CD4-positive, alpha-beta T cell treated with Interleukin-2 at 100 ng/mL for 4 hours (primary cell): ENCODE measurements at places on chromosomes 13 and 19.

- no peak for DNase-seq
Measured at GRCh38 chr19:48454150-48454730, 1.1 kb upstream of the KCNJ14 start.

DNA sequence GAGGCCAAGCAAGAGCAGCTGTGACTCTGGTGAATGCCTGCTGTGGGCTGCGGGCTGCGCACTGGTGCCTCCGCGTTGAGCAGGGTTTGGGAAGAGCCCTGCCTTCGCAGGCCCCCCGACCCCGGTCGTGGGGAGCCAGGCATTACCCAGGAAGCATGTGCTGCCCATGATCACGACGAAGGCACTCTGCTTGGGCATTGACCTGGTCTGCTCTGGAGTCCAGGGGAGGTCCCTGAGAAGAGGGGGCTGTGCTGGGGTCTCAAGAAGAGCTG, 19.2 kb downstream of the RANBP3 start:
- no peak for DNase-seq

DNA sequence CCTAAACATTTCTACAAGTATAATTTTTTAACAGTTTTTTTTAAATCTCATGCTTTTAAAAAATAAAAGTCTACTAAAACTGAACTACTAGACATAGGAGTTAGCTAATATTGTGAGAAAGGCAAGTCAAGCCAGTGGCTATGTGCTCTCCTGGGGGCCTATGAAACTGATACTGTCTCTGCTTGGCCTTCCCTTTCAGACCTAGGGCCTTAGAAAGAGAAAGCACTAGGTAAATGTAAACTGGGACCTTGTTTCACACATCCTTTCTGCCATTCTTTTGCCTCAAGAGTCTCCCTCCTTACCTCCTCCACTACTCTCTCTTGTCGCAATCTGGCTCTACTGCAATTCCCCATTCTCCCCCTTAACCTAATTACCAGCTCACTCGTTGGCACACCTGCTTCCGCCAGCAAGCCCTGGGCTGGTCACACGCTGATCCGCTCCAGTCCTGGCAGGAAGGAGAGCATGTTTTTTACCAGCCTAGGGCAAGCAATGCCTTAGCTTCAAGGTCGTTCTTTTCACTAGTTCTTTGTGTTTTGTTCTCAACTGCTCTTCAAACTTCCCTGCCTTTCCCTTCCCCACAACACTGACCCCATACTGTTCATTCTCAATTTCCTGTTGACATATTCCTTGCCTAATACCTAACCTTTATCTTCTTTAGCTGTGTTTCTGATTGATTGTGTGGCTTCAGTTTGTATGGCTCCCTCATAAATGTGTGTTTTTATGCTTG, 23.1 kb downstream of the TBC1D4 start:
- DNase-seq = no peak

DNA sequence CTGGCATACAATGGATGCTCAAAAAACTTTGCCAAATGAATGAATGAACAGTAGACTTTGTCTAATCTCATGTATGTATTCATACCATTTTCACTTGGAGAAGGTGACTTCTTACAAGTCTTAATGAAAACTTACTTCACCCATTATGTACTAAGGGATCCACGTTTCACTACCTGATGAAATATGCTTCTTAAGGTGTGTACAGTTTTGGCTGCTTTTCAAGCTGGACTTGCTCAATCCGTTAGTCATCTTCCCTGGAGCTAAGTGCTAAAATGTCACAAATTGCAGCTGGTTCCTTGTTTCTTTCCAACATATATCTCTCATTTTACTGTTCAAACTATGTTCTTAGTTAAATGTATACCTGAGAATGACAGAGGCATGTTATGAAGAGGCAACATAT, 4.2 kb upstream of the CCNA1 start:
- DNase-seq = no peak

DNA sequence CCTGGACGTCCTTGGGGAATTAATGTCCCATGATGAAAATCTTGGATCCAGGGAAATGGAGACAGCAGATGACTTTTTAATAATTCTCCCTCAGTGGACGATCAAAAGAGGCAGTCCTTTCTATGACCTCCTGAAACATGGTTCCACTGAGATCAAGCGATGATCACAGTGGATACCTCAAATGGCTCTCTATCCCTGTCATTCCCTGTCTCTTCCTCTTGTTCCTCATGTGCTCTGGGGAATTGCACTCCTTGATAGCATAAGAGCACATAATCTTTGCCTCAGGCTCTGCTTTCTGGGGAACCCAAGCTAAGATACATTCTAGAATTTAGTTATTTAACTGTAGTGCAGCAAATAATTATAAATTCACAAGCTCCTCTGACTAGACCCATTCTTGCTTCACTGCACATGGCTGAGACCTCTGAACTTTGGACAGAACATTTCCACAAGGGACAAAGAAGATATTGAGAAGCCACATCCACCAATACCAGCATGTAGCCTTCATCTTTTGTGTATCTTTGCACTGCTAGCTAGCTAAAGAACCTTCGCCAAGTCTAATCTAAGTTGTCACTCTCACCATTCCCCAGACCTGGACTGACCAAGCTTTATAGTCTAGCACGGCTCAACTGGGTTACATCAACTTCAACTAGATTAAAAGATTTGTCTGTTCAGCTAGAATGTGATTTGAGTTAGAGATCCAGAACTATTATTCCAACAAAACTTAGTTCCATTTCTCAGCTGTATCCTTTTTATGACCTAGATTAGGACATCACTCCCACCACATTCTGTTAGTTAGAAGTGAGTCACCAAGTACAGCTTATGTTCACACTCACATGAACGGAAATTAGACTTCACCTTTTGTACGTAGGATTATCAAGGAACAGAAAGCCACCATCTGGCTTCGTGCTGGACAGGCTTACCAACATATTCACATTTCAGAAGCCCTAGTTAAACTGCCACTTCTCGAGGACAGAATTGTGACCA, 142.7 kb downstream of the SUCLA2 start:
- DNase-seq = no peak

DNA sequence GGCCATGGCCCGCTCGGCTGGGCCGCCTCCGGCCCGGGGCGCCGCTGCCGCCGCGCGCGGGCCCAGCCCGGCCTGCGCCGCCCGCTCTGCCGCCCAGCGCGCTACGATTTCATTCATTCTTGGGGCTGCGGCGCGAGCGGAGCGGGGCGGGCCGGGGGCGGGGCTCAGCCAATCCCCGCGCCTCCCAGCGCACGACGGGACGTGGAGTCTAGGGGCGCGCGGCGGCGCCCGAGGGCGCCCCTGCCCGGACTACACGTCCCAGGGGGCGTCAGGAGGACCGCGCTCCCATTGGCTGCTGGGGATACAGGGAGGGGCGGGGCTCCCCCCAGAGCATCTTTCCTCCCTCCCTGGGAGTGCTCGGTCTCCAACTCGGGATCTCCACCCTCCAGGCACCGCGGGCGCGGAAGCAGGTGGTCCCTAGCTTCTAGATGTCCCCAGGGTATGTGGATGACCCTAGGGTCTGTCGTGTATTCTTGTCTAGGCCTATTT, 5.6 kb upstream of the DPF1 start:
- peak; percentile 56 for DNase-seq

DNA sequence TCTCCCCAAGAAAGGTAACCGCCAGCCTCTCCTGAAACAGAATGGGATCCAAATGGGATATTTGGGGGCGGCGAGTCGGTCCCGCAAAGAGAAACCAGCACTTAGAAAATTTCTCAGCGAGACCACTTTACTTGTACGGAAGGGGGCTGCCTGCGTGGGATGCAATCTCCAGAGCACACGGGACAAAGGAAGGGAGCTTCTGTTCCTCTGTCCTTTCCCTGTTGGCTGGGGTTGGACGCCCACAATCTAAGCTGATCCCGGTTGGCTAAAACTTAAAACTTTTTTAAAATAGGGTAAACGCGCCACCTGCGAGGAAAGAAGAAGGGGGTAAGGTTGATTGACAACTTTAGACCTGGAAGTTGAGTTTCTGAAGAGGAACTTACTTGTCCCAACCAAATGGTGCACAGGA, 826 bp upstream of the BSG start:
- no peak for DNase-seq

DNA sequence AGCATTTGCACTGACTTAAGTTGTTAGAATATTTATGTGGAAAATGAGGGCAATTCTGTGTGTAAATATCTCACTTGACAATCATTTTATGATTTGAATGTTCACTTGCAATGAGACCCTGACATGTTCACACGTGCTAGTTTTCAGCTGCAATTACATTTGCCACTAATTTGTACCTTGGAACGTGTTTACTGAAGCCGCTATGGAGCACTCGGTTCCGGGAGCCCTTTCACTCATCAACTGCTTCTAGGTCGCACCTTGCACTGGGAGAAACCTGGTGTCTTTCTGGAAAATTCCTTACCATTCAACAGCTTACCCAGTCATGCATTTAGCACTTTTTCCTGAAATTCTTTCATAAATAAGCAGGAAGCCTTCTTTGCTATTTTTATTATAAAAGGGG, 229.6 kb downstream of the ZIC5 start:
- DNase-seq = no peak

GRCh38 chr19:2758601-2759313, 18.9 kb upstream of the SLC39A3 start:
- DNase-seq = no peak

DNA sequence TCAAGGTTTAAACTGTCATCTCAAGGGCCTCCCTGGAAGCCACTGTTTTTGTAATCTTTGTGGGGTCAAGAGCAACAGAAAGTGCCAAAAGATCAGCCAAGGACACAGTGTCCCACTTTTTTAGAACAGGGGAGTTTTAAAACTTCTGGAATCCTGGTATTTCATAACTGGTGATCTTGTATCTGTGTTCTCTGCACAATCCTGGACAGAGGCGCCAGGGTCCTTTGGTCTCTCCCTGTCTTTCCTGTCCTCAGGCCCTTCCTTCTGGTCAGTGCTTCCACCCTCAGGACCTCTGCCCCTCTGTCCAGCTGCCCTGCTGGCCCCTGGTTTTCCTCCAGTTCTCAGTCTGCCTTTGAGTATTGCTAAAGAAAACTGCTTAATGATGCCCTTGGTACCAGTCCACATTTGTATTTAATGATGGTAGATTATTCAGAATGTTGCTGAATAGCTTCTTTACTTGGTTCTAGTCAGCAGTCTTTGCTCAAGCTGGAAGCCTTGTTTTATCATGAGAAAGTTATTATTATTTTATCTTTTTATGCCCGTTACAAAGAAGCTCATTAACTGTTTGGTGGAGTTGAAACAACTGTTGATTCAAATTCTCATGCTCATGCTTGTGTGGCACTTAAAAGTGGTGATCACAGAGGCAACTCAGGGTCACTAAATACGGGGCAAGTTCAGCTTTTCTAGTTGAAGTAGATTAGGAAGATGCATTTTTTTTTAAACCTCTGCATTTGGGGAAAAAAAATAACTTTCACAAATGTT, 47.5 kb downstream of the WASF3 start:
- no peak for DNase-seq

DNA sequence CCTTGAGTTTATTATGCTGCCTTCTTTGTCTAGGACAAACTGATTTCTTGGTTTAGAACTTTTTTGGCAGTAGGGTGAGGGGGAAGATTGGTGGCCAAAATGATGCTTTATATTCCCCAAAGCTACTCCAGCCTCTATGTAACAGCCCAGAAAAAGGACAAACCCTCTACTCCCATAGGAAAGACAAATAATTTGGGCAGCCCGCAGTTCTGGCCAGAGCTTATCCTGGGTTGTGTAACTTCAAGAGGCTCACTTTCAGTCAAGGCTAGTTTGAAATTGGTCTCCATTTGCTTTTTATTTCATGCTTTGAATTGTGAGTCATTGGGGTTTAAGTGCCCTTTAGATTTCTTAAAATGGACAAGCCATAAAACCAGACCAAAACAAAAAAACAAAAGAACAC, 142.3 kb downstream of the OLFM4 start:
- no peak for DNase-seq
